ENCODE measurements at places on chromosomes 3 and 15.

DNA sequence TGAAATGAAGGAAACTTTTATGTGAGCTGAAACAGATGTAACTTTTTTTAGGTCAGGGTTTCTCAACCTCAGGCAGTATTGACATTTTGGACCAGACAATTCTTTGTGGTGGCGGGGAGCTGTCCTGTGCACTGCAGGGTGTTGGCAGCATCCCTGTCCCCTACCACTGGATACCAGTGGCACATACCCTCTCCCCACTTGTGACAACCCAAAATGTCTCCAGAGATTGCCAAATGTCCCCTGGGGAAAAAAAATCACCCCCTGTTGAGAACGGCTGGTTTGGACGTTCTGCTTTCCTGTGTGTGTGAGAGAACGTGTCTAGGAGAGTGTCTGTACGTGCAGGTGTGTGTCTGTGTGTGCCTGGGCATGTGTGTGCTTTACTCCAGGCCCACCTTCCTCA lies 30.7 kb upstream of the GRIP2 start:
- no peak for DNase-seq

GRCh38 chr3:86744051-86744450 lies 246.9 kb downstream of the VGLL3 start:
- DNase-seq: no peak

DNA sequence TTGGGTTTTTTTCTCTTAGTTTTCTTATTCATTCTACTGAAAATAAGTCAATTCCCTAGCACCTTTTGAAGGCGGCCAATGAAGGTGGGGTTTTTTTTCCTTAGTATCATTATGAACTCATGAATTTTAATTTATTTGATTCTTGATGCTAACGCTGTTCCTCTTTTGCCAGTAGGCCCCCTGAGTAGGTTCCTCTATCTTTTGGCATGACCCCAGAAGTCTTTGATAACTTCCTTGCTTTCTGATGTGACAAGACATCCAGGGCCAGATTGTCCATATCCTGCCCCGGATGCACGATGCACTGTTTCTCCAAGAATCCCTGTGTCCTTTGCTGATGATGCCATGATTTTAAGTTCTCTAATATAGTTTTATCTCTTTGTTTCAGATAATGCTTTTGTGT lies 20.6 kb downstream of the LRRK1 start:
- no peak for DNase-seq

GRCh38 chr3:149368201-149368673 lies 9.2 kb downstream of the TM4SF1 start:
- no peak for DNase-seq

GRCh38 chr15:59353994-59354416 lies 18.7 kb downstream of the MYO1E start:
- DNase-seq: peak; percentile 54

GRCh38 chr3:71930056-71930991 lies 145.4 kb upstream of the PROK2 start:
- DNase-seq: no peak

DNA sequence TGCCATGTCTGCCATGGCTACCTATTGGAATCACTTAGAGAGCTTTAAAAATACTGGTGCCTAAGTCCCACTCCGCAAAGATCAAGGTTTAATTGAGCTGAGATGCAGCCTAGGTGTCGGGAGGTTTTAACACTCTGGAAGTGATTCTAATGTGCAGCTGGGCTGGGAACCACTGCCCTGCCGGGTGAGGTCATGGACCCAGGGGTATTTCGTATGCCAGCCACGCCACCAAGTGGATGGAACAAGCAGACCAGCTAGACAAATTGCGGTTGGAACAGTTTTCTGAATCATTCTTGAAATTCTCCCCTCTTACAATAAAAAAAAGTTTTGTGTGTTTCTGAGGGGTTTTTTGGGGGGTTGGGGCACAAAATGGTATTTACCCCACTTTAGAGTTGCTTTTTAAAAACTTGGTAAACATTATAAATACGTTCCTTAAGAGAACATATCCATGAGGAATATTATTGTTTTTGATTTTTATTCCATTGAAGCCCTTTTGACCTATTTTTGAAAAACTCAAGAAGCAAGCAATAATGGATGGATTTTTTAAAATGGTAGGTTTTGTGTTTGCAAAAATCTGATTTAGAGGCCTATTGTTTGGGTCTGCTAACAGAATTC lies 66.2 kb upstream of the CSTA start:
- peak; percentile 63 for DNase-seq

DNA sequence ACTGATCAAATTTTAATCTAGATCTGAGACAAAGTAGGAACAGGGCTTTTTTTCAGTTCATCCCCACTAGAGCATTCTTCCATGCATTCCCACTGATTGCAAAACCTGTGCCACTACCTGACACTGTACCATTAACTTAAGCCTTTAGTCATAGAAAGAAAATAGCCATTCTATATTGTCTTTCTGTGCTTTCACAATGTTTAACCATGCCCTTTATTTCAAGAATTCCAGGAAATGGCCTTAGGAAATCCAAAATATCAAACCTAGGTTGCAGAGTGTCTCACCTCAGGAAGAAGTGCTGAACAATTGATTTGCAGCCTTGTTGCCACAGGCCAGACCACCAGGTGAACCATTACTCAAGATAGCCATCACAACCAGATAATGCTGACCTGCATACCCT lies 56.2 kb upstream of the TGFBR2 start:
- DNase-seq: no peak

Data from activated CD8-positive, alpha-beta T cell treated with anti-CD3 and anti-CD28 coated beads, Interleukin-2, amount 10 ng/mL, durations not matched to agents 7 days and 5 days (primary cell).